A549 treated with Mapracorat at 1 μM for 4 hours (cell line): ENCODE measurements at places on chromosomes 5 and 9. TPM values are rescaled to one million over a fixed set of nuclear protein-coding genes. Genes with fewer than 3 reads are reported as not detected.

The C5orf52 gene
- not detected in 5 replicates for total RNA-seq

The TRIM52 gene
- 4.8 to 7.1 TPM (median 6.2 TPM) in 5 replicates for total RNA-seq

The CXCL14 gene
- total RNA-seq, result 0.09 to 0.24 TPM (median 0.17 TPM) in 3 of 5 replicates, not detected in the others

The PCDHGB2 gene
- 0.06 to 0.11 TPM (median 0.07 TPM) in 4 of 5 replicates, not detected in the other for total RNA-seq

The SPAG8 gene
- total RNA-seq, result 0.34 to 0.74 TPM (median 0.56 TPM) in 5 replicates

The PRR16 gene
- total RNA-seq, result not detected in 5 replicates

The TMEM141 gene
- 58.1 to 77.3 TPM (median 76.6 TPM) in 5 replicates for total RNA-seq

The FAM240B gene
- total RNA-seq, result not detected in 5 replicates
